ENCODE measurements at places on chromosomes 4 and X.

- no peak for DNase-seq
Observed at GRCh38 chrX:47158131-47158530, 13.1 kb downstream of the RBM10 start.

DNA sequence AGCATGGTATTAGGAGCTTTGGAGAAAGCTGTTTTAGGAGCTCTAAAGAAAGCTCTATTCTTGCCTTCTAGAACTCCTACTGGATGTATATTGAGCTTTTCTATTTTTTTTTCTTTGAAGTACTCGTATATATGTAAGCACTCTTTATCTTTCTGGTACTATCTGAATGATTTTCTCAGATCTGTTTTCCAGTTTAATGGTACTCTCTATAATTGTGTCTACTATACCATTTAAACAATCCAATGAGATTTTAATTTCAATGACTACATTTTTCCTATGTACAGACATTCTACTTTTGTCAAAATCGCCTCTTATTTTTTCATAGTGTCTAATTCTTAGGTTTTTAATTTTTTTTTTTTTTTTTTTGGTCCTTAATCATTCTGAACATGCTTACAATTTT is 328.1 kb downstream of the DCTD start:
- DNase-seq, result no peak

DNA sequence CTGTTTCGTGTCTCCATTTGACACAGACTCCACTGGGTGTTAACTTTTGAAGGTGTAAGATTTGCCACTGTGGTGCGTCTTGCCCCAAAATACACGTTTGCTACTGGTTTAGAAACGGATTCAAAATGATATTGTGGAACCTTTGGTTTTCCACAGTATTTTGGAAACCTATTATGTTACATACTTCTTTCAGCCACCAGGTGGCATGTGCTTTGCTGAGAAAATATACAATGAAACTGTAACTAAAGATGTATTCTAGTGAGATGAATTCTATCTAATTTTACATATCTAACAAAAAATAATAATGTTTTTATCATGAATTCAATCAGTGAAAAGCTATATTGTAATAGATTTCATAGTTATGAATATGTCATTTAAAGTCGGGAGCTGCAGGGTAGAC is 28.4 kb upstream of the SLITRK4 start:
- no peak for DNase-seq

DNA sequence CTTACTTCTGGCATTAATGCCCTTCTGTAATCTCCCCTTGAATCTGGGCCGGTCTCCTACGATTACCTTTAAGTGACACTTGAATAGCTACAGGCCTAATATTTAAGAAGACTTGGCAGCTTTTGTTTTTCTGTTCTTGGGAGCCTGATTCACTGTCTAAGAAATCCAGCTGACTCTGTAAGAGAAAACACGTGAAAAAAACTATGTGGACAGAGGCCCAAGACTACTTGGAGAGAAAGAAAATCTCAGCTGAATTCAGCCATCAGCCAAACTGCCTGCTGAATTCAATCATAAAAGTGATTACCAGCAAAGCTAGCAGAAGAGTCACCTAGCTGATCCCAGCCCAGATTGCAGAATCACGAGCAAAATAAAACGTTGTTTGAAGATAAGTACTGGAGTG is 521.2 kb downstream of the MID1IP1 start:
- DNase-seq, result no peak

GRCh38 chrX:3589474-3589873 is 124.0 kb downstream of the PRKX start:
- no peak for DNase-seq

DNA sequence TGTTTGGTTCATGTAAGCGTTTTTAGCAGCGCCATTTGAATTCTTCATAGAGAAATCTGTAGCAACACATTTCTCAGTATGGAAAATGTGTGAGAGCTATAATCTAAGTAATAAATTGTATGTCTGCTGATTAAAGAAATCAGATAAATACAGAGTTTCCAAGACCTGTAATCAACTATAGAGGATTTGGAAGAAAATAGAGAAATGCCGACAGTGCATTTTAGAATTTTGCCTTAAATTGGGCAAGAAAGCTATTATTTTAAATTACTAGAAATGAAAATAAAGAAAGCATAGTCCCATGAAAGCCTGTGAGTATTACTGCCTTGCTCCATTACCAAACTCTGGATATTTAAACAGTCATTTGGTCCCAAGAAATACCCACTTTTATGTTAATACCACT is 2.7 kb downstream of the RUFY3 start:
- no peak for DNase-seq

DNA sequence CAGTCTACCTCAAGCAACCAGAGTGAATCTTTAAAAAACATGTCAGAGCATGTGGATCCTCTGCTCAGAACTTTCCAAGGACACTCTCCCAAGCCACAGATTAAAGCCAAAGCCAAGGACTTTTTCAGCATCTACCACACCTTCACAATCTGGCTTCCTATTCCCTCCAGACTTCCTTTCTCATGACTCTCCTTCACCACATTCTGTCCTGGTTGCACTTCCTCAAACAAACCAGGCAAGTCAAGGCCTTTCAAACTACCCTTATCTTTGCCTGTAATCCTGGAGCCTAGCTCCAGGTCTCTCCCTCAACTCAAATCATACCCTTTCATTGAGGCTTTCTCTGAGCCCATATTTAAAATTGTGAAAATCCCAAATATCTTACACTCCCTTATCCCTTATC is 191.6 kb upstream of the GALNTL6 start:
- no peak for DNase-seq

DNA sequence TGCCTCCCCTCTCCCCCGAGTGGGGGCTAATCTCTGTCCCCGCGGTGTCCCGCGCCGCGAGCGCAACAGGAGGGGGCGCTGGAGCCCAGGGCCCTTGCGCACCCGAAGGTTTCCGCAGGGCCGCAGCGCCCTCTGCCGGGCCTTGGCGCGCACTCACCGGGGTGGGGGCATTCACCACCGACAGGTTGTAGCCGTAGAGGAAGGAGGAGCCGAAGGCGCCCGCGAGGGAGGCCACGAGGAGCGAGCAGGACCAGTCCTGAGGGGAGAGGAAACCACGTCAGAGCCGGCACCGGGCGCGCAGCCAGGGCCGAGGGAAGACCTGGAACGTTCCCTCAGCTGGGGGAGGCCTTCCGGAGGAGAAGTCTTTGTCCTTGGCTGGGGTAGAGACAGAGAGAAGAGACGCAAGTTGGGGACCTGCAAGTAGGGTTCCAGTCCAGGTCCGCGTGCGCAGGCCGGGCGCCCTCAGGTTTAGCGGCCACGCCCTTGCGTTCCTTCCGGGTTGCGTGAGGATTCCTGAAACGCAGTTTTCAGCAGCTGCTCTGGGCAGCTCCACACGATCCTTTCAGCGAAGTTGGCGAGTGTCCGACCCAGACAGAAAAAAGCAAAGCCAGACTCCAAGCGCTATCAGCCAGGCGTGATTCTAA is 2.4 kb downstream of the SLC2A9 start:
- DNase-seq, result peak; percentile 76

- no peak for DNase-seq
Observed at GRCh38 chr4:181443021-181443420, 800.2 kb upstream of the TENM3 start.

DNA sequence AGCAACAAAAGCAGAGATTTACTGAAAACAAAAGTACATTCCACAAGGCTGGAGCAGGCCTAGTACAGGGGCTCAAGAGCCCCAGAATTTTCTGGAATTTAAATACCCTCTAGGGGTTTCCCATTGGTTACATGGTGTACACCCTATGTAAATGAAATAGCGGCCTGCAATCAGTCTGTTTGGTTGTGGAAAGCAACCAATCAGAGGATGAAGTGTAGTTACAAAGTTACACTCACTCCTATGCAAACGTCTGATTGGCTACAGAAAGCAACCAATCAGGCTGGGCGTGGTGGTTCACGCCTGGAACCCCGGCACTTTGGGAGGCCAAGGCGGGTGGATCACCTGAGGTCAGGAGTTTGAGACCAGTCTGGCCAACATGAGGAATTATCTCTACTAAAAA is 13.8 kb upstream of the TXLNG start:
- DNase-seq, result no peak

- no peak for DNase-seq
Observed at GRCh38 chr4:99165978-99166377, 21.9 kb upstream of the ADH4 start.

GRCh38 chrX:11434607-11435006 is 141.4 kb downstream of the AMELX start:
- no peak for DNase-seq

DNA sequence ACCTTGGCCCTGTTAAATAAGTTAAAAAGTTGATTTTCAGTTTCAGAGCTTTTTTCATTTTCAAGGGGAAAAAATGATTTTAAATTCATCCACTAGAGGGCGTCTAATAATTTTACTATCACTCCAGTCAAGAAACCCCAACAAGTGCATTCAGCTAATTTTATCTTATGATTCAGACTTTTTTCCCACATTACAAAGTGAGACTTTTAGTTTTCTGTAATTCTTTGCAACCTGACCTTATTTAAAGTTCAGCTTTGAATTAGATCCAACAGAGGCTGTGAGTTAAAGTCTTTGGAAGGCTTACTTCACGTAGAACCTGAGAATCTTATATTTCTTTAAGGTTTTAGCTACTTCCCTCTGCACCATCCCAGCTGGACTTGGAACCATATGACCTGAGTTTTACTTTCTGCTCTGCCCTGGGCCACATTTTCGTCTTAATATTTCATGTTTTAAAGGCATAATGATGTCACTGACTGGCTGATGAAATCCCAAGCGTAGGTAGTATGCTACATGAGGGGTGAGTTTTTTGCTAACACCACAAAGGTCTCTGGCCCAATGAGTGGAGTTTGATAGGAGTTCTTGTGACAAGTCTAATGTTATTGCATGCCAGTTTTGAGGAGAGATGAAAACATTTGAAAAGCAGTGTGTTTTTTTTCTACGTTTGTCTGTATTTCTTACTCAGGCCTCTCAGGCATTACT is 7.2 kb downstream of the GNRHR start:
- no peak for DNase-seq

DNA sequence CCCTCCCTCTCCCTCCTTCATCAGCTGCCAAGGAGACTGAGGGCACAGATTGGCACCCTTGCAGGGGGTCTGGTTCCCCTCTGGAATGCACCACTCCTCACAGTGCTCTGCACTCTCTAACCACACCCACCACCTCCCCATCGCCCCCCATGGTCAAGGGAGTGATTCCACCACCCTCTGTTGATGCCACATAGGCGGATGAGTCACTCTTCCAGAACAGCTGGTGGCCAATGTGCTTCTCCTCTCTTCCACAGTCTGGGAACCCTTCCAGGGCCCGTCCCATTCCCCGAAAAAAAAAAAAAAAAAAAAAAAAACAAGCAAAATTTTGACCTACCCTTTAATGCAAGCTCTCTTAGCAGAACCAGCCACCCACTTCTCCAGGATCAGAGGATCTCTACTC is 341.3 kb upstream of the KLF3 start:
- DNase-seq, result no peak

GRCh38 chr4:23485801-23486200 is 404.0 kb downstream of the PPARGC1A start:
- no peak for DNase-seq

- no peak for DNase-seq
Observed at GRCh38 chr4:10897076-10897475, 212.5 kb upstream of the CLNK start.

DNA sequence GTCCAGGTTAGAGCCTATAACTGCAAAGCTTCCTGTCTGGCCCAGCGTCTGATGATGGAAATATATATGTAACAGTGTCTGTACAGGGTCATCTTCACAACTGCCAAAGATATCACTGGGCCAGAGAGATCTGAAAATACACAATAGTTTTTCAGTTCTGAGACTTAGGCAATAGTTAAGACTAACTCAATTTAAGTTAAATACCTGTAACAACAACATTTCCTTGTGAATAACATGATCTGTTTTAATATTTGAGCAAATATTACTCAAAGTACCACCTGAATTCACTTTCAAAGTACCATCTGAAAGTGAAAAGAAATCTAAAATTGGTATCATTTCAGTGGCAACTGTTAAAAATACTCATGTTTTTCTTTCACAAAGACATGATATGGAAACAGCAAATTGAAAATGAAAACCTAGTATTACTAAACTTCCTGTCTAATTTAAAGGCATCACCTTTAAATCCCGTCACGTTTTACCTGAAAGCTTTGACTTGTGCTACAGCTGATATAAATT is 9.6 kb downstream of the ZAR1 start:
- no peak for DNase-seq

GRCh38 chr4:37935026-37935425 is 25.2 kb upstream of the PTTG2 start:
- DNase-seq, result no peak

- no peak for DNase-seq
Observed at GRCh38 chr4:1049591-1049905, 38.1 kb downstream of the FGFRL1 start.
